SJSA1 (cell line): ENCODE measurements at places on chromosomes 13 and 19. TPM values are rescaled to one million over a fixed set of nuclear protein-coding genes. Genes with fewer than 3 reads are reported as not detected.

The DLEU7 gene
- not detected in 2 replicates for total RNA-seq

The CEACAM19 gene
- total RNA-seq: 0.06 and 1.6 TPM in 2 replicates

The C3 gene
- total RNA-seq: not detected in 2 replicates

The ZNF776 gene
- total RNA-seq: 5.7 and 13.0 TPM in 2 replicates

The MPND gene
- 4.6 and 6.5 TPM in 2 replicates for total RNA-seq

The NEK3 gene
- 4.2 and 8.7 TPM in 2 replicates for total RNA-seq

The FPR3 gene
- not detected in 2 replicates for total RNA-seq

The TNNT1 gene
- total RNA-seq: 0.34 and 3.4 TPM in 2 replicates

The ZSCAN5B gene
- total RNA-seq: not detected in 2 replicates

The SLC1A6 gene
- not detected in 2 replicates for total RNA-seq

The SCEL gene
- total RNA-seq: not detected in 2 replicates

The TNNI3 gene
- total RNA-seq: not detected in 2 replicates

The TSKS gene
- not detected in 2 replicates for total RNA-seq

The CEACAM4 gene
- total RNA-seq: not detected in 2 replicates

The GDF15 gene
- total RNA-seq: 12.4 and 21.9 TPM in 2 replicates
